Stimulated activated CD4-positive, alpha-beta T cell treated with anti-CD3 and anti-CD28 coated beads, Interleukin-15, amount 100 ng/mL, for 1 hour (primary cell): ENCODE measurements at places on chromosomes 4 and X.

GRCh38 chr4:158621729-158622128, 50.0 kb downstream of the C4orf46 start:
- DNase-seq, result no peak

GRCh38 chrX:105468741-105469140, 248.2 kb upstream of the TEX13A start:
- DNase-seq, result no peak

GRCh38 chrX:77962068-77962902, 7.2 kb downstream of the PGAM4 start:
- no peak for DNase-seq

DNA sequence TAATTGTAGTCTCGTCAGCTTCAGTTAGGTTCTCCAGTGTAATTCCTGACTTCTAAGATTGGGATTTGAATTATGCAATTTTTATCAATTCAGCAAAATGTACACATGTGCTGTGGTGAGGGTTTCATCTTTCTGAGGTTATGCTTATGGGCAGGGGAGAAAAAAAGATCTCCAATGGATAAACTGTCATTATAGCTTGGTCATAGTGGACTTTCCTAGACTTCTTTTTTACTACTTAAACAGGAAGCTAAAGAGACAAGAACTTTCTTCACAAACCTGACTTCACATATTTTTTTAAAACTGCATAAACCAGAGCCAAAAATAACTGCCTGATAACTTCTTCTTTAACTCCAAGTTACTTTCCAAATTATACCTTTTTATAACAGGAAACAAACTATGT, 21.7 kb upstream of the SPP1 start:
- DNase-seq, result no peak

DNA sequence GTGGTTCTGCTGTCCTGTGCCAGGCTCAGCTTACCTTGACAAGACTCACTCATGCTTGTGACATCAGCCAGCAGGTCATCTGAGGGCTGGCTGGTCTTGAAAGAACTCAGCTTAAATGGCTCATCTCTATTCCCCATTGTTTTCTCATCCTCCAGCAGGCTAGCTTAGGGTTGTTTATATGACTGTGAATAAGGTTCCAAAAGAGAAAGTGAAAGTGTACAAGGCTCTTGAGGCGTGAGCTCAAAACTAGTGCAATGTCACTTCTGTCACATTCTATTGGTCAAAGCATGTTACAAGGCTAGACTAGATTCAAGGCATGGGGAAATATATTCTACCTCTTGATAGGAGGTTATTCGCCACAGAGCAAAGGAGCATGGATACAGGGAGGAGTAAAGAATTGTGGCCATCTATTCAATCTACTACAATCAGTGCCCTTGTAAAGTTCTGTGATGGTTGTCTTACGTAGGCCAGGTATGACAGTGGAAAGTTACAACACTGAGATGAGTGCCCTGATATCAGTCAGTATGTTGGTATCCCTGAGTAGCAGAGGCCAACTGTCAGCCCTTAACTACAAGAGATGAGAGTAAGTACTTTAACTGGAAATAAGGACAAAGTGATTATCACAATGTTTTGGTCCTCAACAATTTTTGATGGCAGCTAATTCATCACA, 19.8 kb upstream of the TMLHE start:
- DNase-seq, result no peak

GRCh38 chr4:10577508-10578426, 106.8 kb downstream of the CLNK start:
- DNase-seq, result no peak
